Fibroblast of skin of right quadriceps (primary cell): ENCODE measurements at places on chromosomes 7 and 10.

GRCh38 chr10:60427709-60428386, 38.2 kb upstream of the ANK3 start:
- no peak for DNase-seq

- DNase-seq, result peak; percentile 87
These were observed 46.1 kb downstream of the CYTH3 start for GRCh38 chr7:6226194-6226799.

DNA sequence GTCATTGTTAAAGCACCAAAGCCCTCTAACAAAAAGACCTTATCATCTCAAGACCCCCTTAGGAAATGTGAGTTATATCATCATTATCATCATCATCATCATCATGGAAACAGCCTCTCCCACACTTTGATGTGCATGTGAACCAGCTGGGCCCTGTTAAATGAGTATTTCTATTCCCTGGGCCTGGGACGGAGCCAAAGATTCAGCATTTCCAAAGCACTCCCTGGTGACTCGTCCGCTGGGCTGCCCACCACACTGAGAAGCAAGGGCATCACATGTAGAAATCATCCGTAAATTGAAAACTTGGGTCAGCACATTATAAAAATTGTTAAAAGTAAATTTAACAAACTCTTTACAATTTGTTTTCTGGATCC, 88.6 kb downstream of the PTPRN2 start:
- no peak for DNase-seq

DNA sequence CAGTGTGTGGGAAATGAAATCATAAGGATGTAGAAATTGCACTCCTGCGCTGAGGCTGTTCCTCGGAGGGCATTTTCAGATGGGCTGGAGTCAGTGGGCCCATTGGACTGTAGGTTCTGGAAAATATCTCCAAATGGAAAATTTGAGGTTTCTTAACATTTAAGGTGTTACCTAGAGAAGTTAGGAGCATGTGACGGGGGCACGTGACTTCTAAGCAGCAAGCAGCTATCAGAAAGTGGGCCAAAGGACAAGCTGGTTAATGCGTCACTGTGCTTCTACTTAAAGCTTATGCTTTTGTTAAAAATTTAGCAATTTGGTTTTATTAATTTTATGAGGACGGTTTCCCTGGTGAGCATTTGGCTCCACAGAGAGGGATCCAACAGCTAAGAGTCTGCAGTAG, 298.7 kb downstream of the DPP6 start:
- no peak for DNase-seq

GRCh38 chr10:132162021-132162531, 24.7 kb upstream of the DPYSL4 start:
- DNase-seq, result no peak

DNA sequence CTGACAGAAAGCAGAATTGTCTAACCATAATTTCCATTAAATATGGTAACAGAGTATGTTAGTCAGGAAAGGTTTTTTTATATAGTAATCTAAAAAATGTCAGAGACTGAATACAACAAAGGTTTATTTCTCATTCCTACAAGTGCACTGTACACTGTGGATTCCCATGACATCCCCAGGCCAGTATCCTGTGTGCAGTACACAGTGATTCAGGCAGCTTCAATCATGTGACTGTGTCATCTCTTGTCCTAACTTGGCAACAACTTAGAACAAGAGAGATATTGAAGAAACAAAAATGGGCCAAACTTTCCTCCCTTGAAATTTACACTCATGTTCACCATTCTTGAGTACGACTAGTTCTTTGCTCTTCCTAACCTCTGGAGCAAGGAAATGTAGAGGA, 189.8 kb upstream of the SEMA3A start:
- no peak for DNase-seq

DNA sequence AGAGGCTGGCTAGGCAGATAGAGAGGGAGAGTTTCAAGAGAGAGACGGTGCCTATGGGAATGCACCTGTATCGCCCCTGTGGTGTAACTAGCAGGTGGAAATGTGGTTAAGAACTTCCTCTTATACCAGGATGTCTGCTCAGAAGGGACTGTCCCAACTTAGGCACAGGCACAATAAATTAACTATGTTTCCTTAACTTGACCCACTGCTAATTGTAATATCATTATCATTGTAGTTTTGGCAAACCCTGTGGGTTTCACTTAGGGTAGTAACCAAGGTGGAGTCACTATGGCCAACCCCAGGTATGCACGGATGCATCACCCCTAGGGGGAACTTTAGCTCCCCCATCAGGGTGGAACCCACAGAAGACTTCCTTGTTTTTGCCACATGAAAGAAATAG, 455.7 kb downstream of the DGKB start:
- DNase-seq, result no peak

DNA sequence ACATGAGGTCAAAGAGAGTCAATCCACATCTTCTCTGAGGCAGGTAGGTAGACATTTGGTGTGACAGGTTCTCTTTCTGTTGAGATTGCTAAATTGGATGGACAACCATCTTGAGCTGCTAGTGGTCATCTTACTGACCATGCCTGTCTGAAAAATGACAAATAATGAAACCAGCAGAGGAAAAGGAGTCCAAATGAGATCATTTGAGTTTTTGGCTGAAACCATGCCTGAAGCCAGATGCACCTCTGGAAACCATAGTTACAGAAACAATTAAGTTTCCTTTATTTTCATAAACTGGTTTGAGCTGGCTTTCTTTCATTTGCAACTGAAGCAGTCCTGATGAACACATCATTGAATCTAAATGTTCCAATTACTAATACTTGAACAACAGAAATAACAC, 100.6 kb downstream of the ZNF438 start:
- no peak for DNase-seq

- no peak for DNase-seq
These were observed 47.9 kb downstream of the MTERF1 start for GRCh38 chr7:91832493-91833045.

GRCh38 chr7:3009086-3009485, 34.6 kb downstream of the CARD11 start:
- no peak for DNase-seq

GRCh38 chr10:89954061-89954460, 252.7 kb downstream of the KIF20B start:
- DNase-seq, result no peak

DNA sequence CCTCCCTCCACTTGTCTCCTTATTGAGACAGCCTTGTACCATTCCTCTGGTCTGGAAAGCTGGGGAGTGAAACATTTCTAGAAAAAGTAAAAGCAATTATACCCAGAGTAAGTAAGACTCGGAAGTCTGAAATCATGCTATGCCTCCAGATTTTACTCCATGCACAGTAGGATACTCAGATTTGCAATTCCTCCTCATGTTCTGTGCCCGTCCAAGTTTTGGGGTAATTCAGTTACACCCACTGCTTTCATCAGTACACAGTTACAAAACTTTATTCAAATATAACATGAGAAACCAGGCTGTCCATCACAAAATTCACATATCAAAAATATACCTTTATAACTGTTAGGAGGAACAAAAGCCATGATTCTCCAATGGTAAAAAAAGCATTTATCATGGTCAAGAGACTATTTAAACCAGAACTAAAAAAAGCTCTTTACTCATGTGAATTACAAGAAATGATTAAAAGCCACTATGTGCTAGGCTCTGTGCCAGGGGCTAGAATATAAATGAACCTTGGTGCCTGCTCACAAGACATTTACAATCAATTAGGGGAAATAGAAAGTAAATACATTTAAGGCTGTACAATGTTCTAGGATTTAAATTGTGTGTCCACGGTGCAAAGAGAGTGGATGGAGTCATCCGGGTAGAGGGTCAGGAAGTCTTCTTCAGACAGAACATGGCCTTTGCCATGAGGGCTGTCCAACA, 320.2 kb downstream of the ELMO1 start:
- DNase-seq, result no peak

DNA sequence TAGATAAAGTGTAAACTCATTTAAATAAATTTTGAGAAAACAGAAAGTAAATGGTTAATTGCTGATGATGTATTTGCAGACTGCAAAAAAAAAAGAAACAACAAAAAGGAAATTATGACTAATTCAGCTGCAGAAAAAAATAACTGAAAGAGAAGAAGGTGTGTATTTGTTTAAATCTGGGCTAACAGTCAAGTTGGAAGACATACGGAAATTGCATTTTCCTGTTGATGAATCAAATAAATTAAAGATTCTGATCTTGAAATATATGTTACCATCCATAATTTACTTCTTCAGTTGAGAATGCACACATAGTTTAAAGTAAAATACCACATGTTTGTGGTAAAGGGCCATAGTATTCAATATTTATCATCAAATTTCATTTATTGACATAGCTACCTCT, 19.3 kb upstream of the ING3 start:
- no peak for DNase-seq

- DNase-seq, result no peak
These were observed 187.1 kb downstream of the FAM107B start for GRCh38 chr10:14587540-14588083.

GRCh38 chr7:152754075-152754730, 5.3 kb upstream of the ACTR3B start:
- DNase-seq, result no peak

DNA sequence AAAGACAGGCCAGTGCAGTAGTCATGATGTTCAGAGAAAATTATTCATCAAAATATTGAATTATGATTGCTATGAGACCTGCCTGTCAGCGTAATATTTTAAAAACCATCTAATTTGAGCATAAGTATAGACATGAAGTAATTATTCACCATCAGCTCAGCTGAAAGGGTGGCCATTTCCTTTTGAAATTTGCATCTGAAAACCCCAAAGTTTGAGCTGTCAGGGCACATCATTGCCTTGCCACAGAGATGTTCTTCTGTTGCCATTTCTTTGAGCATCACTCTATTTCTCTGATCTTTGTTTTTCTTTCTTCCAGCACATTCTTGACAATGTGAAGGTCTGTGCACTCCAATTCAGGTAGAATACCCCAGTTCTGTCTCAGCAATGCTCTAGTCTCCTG, 147.5 kb upstream of the RHOBTB1 start:
- no peak for DNase-seq

GRCh38 chr10:125155101-125155500, 5.3 kb downstream of the CTBP2 start:
- no peak for DNase-seq

DNA sequence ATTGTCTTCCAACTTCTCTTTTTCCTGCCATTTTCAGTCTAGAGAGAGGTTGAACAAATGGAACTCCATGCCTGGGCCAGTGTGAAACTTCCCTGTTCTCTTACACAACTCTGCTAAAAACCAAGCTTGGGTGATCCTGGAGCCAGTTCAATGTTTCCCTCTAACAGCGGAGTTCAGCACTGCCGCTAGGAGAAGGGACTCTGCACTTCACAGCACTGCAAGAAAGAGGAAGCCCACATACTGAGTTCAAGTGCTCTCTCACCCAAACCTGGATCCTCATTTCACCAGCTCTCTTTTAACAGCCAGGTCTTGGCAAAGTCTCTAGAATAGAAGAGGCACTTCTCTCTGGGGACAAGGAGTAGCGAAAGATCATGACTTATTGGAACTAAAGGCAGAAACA, 18.8 kb downstream of the FOXI2 start:
- no peak for DNase-seq

- peak; percentile 52 for DNase-seq
These were observed 132.7 kb downstream of the KCNMA1 start for GRCh38 chr10:77504873-77505257.

- no peak for DNase-seq
These were observed 10.2 kb upstream of the CRHR2 start for GRCh38 chr7:30692438-30692837.

GRCh38 chr10:84845628-84846261, 517.4 kb downstream of the CCSER2 start:
- no peak for DNase-seq

- DNase-seq, result peak; percentile 81
These were observed 232.4 kb upstream of the KLF14 start for GRCh38 chr7:130966246-130967009.

DNA sequence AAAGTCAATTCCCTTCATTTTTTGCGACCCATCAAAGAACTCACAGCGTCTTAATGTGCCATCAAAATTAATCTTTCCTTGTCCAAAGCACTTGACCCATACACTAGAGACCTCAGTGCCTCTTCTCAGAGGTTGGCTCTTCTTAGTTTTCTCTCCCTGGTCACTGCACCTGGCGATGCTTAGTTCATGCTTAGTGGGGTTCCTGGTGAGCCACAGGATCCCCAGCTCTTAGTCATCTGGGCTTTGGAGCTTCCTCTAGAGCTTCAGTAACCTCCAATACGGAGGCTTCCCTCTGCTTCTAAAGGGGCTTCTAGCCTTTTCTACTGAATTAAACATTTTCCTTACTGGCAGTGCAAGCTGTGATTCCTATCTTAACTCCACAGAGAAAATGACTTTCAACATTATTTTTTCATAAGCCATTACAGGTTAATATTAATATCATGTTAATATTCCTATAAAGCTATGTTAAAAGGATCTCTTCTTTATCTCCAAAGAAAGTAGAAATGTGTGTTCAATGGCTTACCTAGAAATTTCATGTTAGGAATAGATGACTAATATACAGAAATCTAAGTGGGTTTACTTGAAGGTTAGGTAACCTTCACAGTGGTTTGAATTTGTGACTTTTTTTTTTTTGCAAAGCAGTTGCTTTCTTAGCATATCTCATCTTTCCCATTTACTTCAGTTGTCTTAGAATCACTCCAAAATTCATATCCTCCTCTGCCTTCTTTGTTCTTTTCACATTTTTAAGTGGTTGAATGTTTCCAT, 295.2 kb downstream of the CAMK1D start:
- no peak for DNase-seq

DNA sequence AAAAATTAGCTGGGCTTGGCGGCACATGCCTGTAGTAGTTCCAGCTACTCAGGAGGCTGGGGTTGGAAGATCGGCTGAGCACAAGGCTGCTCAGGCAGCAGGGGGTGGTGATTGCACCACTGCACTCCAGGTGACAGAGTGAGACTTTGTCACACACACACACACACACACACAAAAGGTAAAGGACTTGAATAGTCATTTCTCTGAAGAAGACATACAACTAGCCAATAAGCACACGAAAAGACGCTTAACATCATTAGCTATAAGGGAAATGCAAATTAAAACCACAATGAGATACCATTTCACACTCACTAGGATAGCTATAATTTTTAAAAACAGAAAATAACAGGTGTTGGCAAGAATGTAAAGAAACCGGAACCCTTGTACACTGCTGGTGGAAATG, 48.6 kb downstream of the HIP1 start:
- DNase-seq, result no peak

GRCh38 chr7:46163246-46163645, 242.2 kb upstream of the IGFBP3 start:
- DNase-seq, result no peak

DNA sequence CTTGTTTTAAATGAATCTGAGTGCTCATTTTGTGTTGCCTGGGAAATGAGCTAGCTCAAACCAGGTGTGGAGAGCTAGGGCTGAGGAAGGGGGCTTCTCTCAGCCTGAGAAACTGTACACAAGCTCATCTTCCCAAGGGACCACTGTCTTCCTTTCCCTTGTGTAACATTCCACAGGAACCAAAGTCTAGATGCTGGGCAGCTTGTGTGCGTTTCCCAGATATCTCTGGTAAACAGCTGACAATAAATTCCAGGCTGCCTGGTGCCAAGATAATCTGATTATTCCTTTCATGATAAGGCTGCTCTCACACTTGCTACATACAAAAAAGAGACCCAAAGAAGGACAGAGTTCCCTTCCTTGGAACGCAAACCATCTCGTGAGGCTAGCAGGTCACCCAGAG, 33.1 kb upstream of the MKLN1 start:
- no peak for DNase-seq
